ENCODE measurements at places on chromosomes 7 and 10.

GRCh38 chr10:85607043-85607695, 759.4 kb downstream of the GRID1 start:
- no peak for DNase-seq

DNA sequence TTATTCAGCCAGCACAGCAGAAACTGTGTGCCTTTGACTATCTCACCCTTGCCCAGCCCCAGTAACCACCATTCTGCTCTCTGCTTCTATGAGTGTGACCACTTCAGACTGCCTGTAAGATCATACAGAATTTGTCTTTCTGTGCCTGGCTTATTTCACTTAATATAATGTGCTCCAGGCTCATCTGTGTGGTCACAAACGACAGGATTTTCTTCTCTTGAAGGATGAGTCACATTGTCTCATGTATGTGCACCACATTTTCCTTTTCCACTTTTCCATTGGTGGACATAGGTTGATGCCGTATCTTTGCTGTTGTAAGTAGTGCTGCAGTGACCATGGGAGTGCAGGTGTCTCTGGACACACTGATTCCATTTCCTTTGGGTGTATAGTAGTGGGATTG, 122.5 kb upstream of the LANCL2 start:
- no peak for DNase-seq

DNA sequence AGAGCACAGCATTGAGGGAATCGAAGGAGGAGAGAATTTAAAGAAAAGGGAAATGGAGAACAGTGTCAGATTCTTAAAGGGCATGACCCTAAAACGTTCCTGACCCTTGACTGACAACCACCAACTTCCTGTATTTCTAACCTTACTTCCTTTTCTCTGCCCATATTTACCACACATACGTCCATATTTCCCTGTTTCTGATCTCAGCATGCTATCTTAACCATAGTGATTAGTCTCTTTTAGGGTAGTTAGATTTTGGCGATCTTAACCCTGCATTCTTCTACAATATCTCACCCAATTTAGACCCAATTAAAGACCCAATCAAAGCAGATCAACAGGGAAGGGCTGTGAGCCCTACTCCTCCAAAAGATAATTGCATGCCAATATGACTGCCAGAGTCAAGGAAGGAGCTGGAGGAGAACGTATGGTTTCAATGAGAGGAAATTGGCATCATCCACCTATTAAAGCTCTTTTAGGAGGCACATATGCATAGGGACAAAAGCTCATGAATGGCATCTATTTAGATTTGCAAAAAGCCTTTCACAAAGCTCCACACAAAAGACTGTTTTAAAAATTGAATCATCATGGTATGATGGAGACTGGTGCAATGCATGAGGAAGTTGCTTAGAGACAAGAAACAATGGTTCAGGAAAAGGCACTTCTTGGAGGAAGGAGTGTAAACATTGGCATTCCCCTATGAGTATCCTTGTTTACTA, 49.0 kb upstream of the ARHGAP12 start:
- DNase-seq, result no peak

GRCh38 chr7:92563345-92563744, 26.8 kb downstream of the FAM133B start:
- no peak for DNase-seq

DNA sequence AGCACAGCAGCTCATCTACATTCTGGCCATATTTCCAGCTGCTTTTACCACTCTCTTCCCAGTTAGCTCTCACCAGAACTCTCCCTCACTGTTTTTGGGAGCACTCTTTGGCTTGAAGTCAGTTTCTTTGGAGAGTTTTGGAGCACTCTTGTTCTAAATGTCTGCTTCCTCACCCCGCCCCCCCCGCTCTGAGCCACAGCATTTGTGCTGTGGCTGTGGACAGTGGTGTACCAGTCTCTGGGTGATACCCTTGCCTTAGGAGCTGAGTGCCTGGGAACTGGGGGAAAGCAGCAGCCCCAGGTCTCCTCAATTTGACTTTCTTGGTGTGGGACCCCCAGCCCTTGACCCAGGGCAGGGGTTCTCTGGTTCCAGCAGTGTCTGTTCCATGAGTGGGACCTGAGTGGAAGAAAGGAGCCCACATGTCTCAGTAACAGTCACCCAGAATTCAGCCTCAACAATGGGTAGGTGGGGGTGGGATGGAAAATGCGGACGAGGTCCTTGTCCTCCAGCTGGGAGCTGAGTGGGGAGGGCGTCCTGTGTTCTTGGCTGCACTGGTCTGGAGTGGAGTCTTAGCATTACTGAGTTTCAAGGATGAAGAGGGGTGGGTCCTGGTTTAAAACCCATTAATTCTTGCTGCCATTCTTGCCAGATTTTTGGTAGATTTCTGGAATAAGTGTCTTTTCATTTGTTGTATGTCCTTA, 18.0 kb downstream of the RBM33 start:
- no peak for DNase-seq

GRCh38 chr10:14712991-14713424, 61.7 kb downstream of the FAM107B start:
- DNase-seq, result no peak

- no peak for DNase-seq
Observed at GRCh38 chr10:98404571-98405359, 10.2 kb downstream of the PYROXD2 start.

- no peak for DNase-seq
Observed at GRCh38 chr7:127949769-127950222, 81.4 kb downstream of the LRRC4 start.

- DNase-seq, result no peak
Observed at GRCh38 chr7:148624735-148625134, 34.2 kb downstream of the C7orf33 start.

GRCh38 chr10:117663750-117664149, 121.2 kb downstream of the EMX2 start:
- DNase-seq, result no peak

GRCh38 chr10:58576751-58577436, 64.2 kb downstream of the BICC1 start:
- DNase-seq, result no peak

Measured in cerebellum (tissue), 4 donors.